ENCODE measurements at places on chromosomes 11 and 22.

GRCh38 chr11:33620423-33621171 lies 80.0 kb downstream of the C11orf91 start:
- no peak for DNase-seq

DNA sequence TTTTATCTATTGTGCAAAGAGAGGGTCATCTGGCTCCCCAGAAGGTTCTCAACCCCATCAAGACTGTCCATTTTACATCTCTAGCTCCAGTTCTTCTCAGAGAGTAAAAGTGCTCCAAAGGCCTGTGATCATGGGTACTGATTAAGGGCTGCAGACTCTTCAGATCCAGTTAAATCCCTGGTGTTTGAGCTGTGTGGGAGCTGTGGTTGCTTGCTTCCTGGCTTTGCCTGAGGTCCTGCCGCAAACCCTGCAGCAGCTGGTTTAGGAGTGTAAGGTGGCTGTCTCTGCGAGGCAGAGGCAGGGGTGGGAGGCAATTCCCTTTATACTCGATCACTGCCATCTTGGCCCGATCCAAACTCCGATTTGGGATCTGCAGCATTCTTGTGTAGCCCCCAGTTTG lies 1.2 kb downstream of the MRPL17 start:
- peak; percentile 34 for DNase-seq

- no peak for DNase-seq
Measured at GRCh38 chr22:18068381-18068988, 9.3 kb upstream of the PEX26 start.

DNA sequence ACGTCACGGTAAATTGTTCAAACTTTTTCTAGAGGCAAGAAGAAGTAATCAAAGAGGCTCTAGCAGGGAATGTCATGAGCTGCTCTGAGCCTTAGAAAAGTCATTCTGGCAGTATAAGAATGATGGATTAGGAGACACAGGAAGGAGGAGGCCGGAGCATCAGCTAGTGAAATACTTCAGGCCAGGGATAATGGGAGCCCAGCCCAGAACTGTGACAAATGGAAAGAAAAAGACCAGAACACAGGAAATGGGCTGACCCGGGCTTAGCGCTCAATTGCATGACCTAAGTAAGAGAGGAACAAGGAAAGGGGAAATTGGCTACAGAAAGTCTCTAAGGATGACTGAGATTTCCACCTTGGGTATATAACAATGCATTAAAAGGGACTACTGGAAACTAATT lies 108.6 kb downstream of the LARGE1 start:
- DNase-seq = no peak

GRCh38 chr11:1847926-1848639 lies 4.8 kb upstream of the LSP1 start:
- no peak for DNase-seq

GRCh38 chr11:86978247-86978646 lies 23.1 kb upstream of the FZD4 start:
- DNase-seq = no peak

- DNase-seq = no peak
Measured at GRCh38 chr11:126680131-126680530, 320.4 kb downstream of the KIRREL3 start.

DNA sequence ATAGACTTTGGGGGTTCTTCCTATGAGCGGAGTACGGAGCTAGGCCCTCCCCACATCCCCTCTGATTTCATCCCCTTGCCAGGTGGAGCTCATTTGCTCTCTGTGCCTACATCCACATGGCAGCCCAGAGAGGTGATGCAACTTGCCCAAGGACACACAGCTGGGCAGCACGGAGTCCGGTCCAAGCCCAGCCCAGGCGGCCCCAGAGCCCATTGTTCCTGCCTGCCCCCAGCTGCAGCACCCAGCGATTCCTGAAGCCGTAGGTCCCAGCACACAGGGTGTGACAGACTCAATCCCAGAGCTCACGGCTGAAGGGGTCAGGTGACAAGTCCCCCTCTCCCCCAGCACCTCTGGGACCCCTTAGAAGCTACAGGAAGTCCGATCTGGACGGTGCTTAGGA lies 22.2 kb upstream of the RFPL3 start:
- no peak for DNase-seq

- DNase-seq = no peak
Measured at GRCh38 chr22:42857845-42858481, 890 bp upstream of the ARFGAP3 start.

DNA sequence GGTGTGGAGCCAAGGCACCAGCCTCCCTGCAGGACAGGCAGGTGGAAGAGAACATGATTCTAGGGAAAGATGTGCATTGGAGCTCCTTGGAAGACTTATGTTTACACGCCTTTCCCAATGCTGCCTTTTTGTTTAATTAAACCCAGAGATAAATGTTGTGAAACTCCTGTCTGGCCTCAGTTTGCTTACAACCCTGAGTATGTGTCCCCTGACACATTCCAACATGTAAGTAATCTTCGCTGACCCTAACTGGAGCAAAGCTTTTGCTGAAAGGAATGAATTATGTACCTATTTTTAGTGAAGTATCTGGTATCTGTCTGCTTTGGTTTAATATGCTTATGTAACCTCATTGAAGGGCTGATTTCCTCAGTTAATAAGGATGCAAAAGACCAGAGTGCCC lies 56.7 kb downstream of the APIP start:
- no peak for DNase-seq

- peak; percentile 8 for DNase-seq
Measured at GRCh38 chr11:77203901-77204753, 76.1 kb downstream of the MYO7A start.

GRCh38 chr11:125333354-125334073 lies 162.6 kb downstream of the FEZ1 start:
- DNase-seq = no peak

- DNase-seq = no peak
Measured at GRCh38 chr11:8684600-8685290, 2.2 kb downstream of the RPL27A start.

GRCh38 chr11:36452236-36452940 lies 57.7 kb downstream of the TRAF6 start:
- peak; percentile 48 for DNase-seq

DNA sequence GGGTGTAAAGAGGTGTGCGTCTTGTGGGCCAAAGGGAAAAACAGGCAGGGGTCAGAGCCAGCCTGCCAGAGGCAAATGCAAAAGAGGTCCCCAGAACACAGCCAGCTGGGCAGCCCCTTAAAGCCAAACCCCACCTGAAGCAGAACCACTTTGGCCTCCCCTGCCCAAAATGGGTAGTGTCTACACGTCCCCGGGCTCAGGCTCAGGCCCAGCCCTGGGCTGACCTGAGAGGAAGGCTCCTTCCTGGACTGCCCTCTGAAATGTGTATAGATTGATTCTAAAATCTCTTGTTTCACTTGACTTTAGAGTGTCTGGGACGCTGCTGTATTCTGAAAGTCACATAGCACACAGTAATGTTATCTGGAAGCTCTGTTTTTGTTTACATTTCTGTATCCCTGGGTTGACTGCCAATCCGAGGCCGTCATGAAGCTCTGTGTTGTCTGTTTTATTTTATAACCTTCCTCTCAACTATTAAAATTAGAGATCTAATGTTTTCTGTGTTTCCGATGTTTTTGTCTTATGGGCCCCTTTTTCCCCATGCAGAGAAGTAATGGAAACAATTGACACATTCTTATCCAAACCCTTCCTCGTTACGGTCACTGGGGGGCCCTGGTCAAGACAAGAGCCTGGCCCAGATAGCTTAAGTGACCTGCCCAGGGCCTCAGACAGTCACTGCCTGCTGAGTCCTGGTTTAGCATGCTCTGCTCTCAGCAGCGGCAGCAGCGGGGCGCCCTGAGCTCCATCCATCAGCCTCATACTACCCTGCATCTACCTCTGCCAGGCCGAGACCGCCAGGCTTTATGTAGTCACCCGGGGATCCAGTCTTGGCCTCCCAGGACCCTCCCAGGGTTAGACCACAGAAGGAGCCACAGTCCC lies 10.1 kb downstream of the OVOL1 start:
- no peak for DNase-seq

DNA sequence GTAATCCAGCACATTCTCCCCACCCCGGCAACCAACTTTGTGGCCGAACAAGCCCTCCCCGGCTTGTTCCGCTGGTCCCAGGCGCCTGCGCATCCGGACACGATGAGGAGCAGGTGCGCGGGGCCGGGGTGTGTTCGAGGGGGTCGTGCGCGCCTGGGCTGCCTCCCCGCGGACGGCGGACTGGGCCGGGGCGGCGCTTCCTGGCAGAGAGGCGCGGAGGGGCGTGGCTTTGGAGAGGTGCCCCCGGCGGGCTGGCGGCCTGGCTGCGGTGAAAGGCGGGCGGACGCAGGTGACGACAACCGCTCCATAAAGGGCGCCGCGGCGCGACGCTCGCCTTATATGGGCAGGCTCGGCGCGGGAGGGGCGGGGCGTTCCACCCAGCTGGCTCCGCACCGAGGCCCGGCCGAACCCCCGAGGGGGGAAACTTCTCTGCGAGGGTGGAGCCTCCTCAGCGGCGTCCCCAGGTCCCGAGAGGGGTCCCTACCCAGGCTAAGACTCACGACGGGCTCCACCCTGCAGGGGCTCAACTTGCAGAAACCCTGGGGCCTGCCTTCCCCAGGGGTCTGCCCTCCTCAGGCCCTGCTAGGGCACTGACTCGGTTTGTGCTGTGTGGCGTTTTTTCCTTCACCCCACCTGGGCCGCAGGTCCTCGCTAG lies 26.4 kb downstream of the TXN2 start:
- DNase-seq = peak; percentile 98

- no peak for DNase-seq
Measured at GRCh38 chr22:35838855-35839576, 121.3 kb downstream of the APOL5 start.

GRCh38 chr22:37111156-37111717 lies 1.7 kb upstream of the TMPRSS6 start:
- no peak for DNase-seq

DNA sequence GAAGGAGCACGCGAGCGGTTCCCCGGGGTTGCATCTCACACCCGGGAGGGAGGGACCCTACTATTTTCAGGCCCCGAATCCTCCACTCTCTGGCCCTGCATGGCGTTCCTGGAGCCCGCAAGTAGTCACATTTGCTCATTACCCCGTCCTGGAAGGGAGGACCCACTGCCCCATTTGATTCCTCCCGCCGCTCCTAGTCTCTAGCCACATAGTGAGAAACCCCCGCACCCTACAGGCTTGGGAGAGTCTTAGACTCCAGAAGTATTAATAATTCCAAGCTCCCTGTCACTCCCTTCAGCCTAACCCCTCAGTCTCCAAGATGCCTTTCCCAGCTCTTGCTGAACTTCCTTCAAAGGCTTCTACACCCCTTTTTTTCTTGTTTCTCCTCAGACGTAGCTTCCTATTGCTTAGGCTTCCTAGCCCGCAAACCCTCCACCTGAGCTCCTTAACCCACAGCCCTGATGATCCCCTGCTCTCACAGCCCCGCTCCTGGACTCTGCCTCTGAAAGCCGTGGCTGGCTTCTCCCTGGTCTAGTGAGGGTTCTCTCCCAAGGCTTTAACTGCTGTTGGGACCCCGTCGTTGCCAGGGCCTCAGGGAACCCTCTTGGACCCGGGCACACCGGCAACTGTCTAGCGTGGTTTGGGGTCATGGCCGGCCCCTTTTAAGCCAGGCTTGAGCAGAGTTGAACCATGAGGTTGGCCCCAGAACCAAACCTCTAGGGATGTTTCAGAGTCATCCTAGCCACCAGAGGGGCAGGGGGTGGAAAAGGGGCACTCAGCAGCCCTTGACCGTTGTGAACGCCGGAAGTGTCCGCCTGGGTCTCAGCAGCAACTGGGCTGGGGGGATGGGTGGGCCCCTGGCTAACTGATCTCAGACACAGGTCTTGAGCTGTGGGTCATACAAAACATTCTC lies 862 bp downstream of the GGA1 start:
- no peak for DNase-seq

GRCh38 chr11:47489395-47489755 lies 40.4 kb upstream of the RAPSN start:
- no peak for DNase-seq

DNA sequence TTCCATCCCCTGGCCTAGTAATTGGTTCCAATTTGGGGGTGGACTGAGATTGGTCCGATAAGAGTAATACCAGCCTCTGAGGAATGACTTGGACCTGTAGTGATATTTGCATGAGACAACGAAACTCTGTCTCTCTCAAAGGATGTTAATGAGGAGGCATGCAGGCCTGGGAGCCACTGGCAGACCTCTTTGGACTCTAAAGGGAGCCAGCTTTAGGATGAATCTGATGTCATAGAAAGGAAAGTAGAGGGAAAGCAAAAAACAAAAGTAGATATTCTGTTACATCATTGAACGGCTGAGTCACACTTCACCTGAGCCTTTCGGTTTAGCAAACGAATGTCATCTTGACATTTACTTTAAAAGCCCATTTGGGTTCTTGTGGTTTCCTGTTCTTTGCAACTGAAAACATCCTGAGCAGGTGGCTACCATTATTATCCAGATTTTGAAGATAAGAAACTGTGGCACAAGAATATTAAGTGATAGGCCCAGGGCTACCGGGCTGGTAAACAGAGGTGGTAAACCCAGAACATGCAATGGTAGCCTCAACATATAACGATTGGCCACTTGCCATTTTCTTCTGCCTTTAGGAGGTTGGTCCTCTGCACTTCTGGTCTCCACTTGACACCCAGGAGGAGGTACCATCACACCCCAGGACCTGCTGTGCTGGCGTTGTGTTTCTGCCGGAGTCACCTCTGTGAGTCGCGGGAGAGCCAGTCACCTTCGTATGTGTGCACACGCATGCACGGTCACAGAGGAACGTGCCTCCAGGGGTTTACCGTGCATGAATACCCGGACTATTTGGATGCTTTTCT lies 42.7 kb downstream of the RTL6 start:
- DNase-seq = peak; percentile 57

DNA sequence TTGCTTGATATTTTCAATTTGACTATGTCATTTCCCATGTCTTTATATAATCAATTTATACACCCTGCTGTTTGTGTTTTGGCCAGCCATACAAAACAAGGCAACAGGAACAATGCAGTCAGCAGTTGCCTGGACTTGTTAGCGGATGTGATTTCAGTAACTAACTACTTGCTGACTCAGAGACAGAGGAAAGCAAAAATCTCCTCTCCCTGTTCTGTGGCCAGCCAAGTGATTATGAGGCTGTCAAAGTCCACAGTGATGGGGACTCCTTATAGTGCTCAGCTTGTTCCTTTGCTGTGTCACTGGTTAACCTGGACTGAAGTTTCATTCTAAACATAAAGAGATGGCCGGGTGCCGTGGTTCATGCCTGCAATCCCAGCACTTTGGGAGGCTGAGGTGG lies 32.6 kb upstream of the APLP2 start:
- no peak for DNase-seq

GRCh38 chr11:78740199-78741071 lies 165.8 kb upstream of the NARS2 start:
- no peak for DNase-seq

- DNase-seq = no peak
Measured at GRCh38 chr11:70068345-70068744, 9.8 kb upstream of the ANO1 start.

GRCh38 chr11:8698917-8699441 lies 16.4 kb downstream of the RPL27A start:
- DNase-seq = no peak
